ENCODE measurements at places on chromosomes 5 and 9. TPM values are rescaled to one million over a fixed set of nuclear protein-coding genes. Genes with fewer than 3 reads are reported as not detected.

- no peak for DNase-seq
These were observed 45.9 kb upstream of the PHYKPL start for GRCh38 chr5:178278358-178279023.

- no peak for DNase-seq
These were observed 19.1 kb downstream of the OXCT1 start for GRCh38 chr5:41851116-41851515.

Gene ITGA2
- total RNA-seq, result 27.4 TPM

- peak; percentile 58 for DNase-seq
These were observed 663.2 kb upstream of the RGMB start for GRCh38 chr5:98110282-98110691.

GRCh38 chr5:172640822-172641358 lies at the start of gene NEURL1B:
Gene NEURL1B (plus strand): TSS chr5:172641263. CDS start chr5:172641407, 144 bp downstream.
- DNase-seq, result peak; percentile 88

DNA sequence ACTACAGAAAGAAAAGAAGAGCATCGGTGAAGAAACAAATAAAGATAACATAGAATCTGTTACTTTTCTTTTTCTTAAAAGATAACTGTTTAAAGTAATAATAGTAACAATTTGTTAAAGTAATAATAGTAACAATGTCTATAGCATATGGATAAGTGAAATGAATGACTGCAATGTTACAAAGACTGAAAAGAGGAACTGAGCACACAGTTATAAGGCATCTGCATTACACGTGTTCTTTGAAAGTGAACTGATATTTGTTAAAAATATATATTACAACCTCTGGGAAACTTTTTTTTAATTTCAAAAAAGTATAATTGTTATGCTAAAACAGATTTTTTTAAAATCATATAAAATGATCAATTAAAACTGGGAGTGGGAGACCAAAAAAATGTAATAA lies 88.4 kb upstream of the FST start:
- DNase-seq, result no peak

GRCh38 chr5:173228639-173229381 lies 6.2 kb downstream of the NKX2-5 start:
- DNase-seq, result no peak

DNA sequence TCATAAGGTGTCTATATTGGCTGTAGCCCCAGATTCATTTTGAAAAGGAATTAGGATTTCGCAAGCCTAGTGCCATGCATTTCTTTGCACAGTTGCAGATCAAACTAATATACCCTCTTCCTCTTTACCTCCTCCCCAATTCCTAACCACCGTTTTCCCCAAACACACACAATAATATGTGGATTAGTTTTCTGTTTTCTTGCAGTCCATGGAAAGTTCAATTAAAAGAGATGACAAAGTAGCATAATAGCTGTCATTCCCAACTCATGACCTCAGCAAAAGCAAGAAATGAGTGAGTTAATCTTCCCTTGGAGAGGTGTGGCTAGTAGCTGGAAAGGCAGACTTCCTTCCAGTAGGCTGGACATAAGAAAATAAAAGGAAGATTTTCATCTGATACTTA lies 349.1 kb downstream of the TMEM232 start:
- no peak for DNase-seq

- no peak for DNase-seq
These were observed 105.0 kb downstream of the ACTL7B start for GRCh38 chr9:108750661-108751215.

DNA sequence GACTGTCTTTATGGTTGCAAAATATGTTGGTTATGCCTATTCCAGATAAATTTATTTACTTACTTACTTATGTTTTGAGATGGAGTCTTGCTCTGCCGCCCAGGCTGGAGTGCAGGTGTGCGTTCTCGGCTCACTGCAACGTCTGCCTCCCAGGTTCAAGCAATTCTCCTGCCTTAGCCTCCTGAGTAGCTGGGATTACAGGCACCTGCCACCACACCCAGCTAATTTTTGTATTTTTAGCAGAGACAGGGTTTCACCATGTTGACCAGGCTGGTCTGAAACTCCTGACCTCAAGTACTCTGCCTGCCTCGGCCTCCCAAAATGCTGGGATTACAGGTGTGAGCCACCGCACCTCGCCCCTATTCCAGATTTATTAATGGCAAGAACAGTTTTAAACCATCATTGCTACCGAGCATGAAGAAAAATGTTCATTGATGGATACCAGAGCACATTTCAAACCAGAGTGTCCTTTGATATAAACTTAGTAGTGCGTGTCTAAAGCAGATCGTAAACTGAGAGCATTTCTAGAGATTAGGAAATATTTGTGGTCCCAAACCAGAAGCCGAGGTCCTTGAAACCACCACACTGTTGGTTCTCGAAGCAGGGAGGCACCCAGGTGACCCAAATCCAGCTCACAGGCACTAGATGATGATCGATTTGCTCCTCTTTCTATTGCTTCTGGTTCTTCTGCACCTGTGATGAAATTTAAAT lies 85.2 kb downstream of the GRAMD2B start:
- DNase-seq, result no peak

Gene COL5A1
- 135 TPM for total RNA-seq

DNA sequence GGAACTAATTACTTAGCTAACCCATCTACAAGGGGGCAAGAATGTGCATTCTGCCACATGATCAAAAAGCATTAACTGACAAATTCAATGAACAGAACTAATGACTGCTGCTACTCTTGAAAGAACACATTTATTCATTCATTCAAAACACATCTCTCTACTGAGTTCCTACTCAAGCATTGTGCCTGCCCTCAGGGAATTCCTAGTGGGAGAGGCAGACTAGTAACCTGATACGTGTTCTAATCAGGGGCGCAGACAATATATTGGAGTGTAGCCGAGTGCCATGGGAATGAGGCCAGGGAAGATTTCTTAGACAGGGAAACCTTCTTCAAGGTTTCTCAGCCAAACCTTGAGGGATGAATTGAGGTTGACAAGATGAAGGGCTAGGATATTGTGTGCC lies 56.7 kb upstream of the PAPPA start:
- peak; percentile 45 for DNase-seq

Gene GFPT2
- 124 TPM for total RNA-seq

Gene CNTFR
- total RNA-seq, result not detected

- no peak for DNase-seq
These were observed 480.9 kb upstream of the CD180 start for GRCh38 chr5:67677422-67677970.

DNA sequence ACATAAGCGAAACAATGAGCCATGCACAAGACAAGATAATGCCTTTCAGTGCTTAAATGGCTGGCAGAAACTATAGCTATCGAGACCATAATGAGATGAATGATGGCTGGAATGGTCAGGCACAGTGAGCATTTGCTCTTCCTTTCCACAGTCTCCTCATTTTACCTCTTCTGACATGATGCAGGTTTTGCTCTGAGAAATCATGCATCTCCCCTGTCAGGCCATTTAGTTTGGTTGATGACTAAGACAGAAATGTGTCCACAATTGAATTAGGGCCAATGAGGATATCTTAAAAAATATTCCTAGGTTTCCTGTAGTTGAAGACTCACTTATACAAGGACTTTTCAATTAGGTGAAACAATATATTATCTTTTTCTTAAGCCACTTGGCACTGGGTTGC lies 475.1 kb downstream of the TMEM232 start:
- DNase-seq, result no peak

- no peak for DNase-seq
These were observed 309.6 kb upstream of the RFX3 start for GRCh38 chr9:3835393-3835792.

DNA sequence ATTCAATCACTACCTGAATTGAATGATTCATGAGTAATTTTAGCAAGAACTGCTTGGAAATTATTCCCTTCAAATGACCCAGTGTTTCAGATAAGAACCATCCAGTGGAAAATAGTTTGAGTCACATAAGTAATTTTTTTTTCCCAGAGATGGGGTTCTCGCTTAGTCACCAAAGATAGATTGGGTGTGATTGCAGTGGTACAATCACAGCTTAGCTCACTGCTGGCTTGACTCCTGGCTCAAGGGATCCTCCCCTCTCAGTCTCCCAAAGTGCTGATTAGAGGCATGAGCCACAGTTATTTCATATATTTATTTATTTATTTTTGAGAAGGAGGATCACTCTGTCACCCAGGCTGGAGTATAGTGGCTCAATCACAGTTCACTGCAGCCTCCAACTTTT lies 574.5 kb upstream of the ARRDC3 start:
- peak; percentile 74 for DNase-seq

GRCh38 chr9:107218829-107219485 lies 64.1 kb upstream of the RAD23B start:
- DNase-seq, result no peak

DNA sequence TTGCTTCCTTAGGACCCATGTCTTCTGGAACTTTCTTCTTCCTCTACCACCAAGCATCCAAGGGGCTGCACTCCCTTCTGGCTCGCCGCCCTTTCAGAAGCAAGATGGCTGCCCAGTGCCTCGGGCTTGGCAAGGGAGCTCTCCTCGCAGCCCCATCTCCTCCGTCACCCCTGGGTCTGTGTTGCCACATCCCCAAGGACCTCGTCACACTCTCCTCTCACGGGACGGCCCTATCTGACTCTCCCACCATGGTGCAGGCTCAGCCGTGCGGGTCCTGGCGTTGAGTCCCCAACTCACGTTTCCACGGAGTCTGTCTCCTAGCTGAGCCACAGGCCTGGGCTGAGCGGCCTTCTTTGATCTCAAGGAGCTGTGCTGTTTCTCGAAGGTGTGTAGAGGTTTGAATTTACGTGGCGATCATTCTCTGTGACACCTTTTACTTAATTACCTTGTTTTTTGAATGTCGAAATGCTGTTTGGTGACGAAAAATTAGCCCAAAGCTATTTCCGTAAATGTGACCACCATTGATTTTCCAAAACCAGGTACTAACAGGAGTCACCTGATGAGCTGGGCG lies 15.0 kb upstream of the SCGB3A1 start:
- no peak for DNase-seq

DNA sequence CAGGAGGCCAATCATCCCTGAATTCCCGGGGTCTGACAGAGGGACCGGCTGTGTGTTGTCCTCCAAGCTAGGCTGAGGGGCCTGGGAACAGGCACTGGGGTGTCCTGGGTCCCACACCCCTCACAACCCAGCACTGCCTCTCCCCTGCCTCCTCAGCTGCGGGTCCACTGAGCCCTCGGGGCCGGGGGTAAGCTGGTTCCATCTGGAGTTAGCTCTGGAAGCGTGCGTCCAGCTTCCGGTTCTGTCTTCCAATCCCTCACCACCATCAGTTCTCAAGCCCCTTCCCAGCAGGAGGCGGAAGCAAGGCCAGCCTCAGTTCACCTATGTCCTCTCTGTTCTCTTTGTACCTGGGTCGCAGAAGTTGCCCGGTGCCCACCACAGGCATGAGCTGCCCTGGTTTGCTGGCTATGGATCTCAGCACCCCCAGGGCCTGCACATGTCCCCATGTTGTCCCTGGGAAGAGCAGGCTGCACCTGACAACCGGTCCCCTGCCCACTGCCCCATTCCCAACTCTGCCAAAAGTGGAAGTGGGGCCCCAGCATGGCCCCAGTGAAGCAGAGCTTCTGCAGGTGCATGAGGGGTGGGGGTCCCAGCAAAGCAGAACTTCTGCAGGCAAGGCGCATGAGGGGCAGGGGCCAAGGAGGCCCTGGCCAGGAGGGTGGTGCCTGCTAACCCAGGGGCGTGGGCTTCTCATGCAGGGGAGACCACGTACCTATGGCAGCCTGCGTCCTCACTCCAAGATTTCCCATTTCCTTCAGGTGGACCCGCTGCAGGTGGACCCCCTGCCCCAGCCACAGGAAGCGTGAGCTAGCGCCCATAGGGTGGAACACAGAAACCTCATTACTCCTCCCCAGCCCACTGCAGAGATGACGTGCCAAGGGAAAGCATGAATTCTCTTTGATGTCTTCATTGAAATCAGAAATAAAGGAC lies 111.9 kb downstream of the ZNF354C start:
- DNase-seq, result no peak

DNA sequence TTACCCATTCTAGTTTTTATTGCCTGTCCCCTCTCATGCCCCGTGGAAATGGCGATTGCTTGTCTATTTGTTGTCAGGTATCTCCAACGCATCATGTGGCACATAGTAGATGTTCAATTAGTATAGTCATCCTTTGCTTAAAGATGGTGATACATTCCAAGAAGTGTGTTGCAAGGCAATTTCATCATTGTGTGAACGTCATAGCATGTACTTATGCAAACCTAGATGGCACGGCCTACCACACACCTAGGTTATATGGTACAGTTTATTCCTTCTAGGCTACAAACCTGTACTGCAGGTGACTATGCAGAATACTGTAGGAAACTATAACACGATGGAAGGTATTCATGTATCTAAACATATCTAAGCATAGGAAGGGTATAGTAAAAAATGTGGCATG lies 163.9 kb upstream of the DAPK1 start:
- DNase-seq, result no peak

GRCh38 chr5:123460296-123460729 lies 37.1 kb upstream of the CEP120 start:
- DNase-seq, result peak; percentile 67

Gene BTNL3
- total RNA-seq, result not detected

GRCh38 chr9:93318480-93318879 lies 133.0 kb upstream of the FAM120A start:
- no peak for DNase-seq

Gene AGXT2
- not detected for total RNA-seq

DNA sequence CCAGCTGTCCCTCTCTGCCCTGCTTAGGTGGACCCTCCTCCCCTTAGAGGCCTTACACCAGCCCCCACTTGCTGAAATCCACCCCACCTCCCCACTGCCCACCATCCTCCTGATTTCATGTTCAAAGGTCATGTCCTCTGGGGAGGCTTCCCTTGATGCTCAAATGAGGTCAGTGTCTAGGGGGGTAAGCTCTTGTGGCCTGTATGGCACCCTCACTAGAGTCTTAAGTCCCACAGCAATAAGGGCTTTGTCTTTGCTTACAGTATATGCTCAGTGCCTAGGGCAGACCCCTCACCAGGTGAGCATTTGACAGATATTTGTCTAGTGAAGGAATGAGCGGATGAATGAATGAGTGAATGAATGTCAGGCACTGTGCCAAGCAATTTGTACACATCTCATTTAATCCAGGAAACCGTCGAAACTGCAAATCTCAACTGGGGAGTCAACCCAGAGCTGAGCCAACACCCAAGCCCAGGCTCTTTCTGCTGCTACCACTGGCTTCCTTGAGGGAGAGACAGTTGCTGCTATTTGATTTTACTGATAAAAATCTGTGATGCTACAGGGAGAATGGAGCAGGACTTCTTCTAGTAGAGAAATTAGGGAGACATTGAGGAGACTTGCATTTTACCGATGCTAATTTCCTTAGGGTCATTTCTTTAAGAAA lies 101.9 kb downstream of the IQGAP2 start:
- no peak for DNase-seq

Gene RELL2
- total RNA-seq, result 2.6 TPM

- DNase-seq, result no peak
These were observed 69.0 kb downstream of the SHC3 start for GRCh38 chr9:89109666-89110065.

Gene TRPM3
- total RNA-seq, result under 0.01 TPM

Gene ZNF189
- 15.2 TPM for total RNA-seq

GRCh38 chr5:151772029-151772845 lies 483 bp downstream of the G3BP1 start:
- peak; percentile 44 for DNase-seq

GRCh38 chr5:53418409-53418808 lies 62.0 kb upstream of the FST start:
- DNase-seq, result no peak

- no peak for DNase-seq
These were observed 72.6 kb downstream of the MYO10 start for GRCh38 chr5:16863469-16863946.
